ENCODE measurements at places on chromosomes 2 and 18.

GRCh38 chr2:58757971-58758370, 516.8 kb upstream of the FANCL start:
- no peak for DNase-seq

GRCh38 chr2:120855855-120856405, 120.3 kb downstream of the GLI2 start:
- DNase-seq: no peak

DNA sequence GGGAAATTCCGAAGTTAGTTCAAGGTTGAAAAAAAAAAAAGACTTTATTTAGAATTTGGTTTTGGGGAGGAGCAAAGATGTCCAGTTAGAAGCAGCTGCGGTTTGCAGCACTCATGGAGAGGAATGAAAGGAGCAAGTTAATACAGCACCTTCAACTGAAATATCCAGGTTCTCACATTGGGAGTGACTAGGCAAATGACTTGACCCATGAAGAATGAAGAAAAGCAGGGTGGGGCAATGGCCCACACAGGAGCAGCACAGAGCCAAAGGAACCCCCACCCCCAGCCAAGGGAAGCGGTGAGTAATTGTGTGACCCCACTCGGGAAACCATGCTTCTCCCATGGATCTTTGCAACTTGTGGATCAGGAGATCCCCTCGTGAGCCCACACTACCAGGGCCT, 32.8 kb downstream of the ZNF892 start:
- DNase-seq: no peak

- DNase-seq: no peak
Measured at GRCh38 chr2:49241991-49242390, 87.7 kb upstream of the FSHR start.

GRCh38 chr2:227325839-227326195, 766 bp downstream of the MFF start:
- no peak for DNase-seq

DNA sequence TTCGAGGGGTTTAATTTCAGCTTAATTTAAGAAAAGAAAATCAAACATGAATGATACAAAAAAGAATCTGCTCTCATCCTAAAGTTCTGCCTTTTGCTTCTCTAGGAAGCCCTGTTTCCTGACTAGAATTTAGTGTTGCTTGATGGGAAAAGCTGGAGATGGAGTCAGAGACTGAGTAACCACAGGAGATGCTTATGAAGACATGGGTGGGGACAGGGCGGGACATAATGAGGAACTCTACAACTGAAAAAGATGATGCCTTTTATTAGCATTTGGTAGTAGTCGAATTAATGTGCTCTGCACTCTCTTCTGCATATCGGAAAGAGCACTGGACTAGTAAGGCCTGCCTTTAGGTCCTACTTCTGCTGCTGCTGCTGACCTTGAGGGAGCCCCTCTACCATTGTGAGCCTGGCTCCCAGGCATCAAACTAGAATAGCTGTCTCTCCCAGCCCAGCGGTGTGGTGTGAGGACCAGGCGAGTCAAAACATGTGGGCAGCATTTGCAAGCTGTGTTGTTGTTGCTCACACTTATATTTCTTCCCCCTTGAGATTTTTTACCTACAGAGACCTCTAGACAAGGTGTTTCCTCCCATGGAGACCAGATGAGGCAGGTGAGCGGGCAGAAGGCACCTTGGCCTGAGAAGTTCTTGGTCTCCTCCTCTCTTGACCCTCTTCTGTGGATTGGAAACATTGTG, 61.5 kb downstream of the INPP4A start:
- no peak for DNase-seq

- DNase-seq: no peak
Measured at GRCh38 chr2:99708231-99708630, 218.4 kb upstream of the REV1 start.

DNA sequence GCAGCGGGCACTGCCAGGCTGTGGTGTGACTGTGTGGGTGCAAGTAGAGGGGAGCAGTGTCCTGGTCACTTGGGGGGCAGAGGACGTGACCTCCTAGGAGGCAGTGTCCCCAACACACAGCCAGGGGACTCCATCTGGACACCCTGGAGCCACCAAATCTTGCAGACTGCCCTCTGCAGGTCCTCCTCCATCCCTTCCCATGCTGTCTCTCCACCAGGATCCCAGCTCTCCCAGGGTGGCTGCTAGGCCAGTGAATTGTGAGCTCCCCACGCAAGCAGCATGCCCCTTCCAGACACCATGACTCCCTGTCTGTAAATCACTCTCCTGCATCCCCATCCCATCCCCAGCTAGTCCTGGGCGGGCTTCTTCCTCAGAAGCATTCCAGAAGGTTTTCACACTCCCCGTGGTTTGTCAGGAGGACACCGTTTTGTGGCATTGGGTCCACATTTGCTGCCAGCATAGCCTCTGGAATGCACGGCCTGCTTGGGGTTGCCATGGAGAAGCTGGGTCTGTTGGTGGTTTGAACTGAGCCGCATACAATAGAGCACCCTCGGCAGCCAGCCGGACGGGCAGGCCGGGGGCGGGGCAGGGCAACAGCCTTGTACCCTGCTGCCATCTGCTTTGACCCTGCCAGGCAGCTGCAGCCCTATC, 210.7 kb downstream of the KLHL29 start:
- no peak for DNase-seq

DNA sequence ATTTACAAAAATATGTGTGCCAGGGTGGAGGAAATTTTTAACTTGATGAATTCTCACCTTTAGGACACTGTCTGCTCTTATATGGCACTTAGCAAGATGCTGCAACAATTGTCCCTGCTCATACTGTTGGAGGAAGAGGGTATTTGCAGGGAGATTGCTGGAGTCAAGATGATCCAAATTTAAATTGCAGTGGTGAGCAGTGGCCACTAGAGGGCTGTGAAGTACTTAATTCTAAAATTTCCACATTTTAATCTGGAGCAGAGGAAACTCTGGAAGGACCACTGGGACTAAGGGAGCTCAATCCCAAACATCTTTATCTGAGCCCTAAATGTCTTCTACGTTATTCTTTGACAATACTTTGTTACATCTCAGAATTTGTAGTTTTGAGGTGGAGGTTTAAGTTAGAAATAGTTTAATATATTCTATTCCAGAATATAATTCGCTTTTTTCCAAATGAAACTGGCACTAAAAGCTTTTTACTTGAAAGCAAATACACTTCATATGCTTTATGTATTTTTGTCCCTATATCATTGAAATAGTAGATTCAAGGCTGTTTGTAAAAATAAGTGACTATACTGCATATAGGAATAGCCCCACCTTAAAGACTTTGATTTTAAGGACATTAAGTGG, 33.0 kb upstream of the PTH2R start:
- DNase-seq: peak; percentile 20

DNA sequence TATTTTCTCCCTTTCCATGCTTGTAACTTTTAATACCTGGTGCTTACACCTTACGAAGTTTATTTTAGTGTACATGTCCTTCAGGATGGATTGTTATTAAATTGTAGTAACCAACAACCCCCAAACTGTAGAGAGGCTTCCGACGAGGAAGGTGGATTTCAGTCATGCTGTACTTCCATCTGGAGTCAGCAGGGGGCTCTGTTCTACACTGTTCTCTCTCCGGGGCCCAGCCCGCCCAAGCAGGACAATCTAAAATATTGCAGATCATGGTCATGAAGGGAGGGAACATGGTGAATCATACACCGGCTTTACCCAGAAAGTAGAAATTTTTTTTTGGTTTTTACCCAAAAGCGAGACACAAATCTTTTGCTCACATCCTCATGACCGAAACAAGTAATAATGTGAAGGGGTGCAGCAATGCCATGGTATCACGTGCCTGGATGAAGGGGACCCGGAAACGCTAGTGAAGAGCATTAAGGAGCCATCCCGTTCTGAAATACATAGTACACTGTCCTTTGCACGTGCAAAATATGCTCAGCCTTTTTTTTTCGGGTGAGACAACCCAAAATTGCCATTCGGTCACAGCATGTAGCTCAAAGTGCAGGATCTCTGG, 884.8 kb downstream of the EPHA4 start:
- peak; percentile 29 for DNase-seq

DNA sequence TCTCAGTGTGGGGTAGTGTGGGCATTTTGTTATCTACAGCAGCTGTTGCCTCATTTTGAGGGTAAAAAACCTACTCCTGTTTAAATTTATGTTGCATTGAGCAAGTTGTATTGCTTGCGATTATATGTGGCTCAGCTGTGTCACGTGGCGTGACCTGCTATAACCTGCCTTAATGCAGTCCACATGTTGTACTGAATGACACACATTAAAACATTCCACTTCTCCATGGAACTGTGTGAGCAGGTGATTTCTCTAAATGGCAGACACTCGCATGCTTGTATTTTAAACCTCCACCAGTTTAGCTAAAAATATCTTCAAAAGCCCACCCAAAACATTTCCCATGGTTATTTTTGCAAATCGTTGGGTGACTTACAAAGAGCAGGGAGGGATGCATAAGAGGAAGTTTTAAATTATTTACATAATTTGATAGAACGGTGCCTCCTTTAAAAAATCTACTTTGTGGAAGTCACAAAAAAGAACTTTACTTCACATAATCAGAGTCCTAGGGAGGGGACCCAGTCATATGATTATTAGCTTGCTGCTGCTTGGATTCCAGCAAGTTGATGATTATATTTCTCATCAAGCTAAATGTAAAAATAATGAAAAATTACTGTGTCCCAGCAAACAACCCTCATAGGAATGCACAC, 163.3 kb upstream of the ZEB2 start:
- DNase-seq: no peak

DNA sequence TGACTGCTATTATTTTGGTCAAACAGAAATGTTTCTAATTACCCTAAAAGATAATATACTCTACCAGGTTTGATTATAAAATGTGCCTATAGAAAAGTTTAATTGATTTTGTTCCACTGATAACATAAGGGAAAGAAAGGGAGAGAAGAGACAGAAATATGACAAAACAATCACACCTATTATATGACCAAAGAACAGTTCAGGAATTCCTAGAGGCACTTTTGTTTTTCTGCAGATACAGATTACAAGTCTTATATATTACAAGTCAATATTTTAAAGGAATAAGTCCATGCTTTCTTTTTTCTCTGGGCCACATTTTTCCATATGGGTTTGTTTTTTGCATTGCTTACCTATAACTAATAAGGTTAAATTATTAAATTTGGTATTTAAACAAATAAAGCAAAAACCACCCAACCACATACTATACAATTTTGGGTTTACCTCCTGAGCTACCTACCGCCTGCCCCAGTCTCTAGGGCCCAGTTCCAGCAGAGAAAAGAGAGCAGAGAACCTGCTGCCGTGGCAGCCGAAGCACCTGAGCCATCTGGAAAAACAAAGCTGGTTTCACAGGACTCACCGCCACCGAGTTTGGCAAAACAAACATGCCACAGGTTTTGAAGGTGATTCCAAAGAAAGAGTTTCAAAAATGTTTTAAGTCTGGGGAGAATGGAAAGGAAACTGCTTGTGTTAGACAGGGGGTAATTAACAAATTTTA, 92.1 kb downstream of the DYM start:
- no peak for DNase-seq

GRCh38 chr2:176449852-176450251, 180.6 kb downstream of the MTX2 start:
- DNase-seq: no peak

GRCh38 chr2:43540021-43540779, 55.6 kb downstream of the THADA start:
- no peak for DNase-seq

DNA sequence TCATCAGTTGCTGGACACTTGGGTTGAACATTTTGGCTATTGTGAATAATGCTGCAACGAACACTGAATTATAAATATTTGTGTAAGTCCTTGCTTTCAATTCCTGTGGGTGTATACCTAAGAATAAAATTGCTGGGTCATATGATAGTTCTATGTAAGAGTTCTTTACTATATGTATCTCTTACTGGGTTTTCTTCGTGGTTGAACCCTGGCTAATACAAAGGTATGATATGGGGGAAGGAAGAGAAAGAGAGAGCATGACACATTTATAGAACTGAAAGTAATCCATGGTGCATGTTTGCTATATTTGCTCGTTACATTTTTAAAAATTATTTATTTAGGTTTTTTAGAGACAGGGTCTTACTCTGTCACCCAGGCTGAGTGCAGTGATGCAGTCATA, 143.1 kb upstream of the GAREM1 start:
- no peak for DNase-seq

DNA sequence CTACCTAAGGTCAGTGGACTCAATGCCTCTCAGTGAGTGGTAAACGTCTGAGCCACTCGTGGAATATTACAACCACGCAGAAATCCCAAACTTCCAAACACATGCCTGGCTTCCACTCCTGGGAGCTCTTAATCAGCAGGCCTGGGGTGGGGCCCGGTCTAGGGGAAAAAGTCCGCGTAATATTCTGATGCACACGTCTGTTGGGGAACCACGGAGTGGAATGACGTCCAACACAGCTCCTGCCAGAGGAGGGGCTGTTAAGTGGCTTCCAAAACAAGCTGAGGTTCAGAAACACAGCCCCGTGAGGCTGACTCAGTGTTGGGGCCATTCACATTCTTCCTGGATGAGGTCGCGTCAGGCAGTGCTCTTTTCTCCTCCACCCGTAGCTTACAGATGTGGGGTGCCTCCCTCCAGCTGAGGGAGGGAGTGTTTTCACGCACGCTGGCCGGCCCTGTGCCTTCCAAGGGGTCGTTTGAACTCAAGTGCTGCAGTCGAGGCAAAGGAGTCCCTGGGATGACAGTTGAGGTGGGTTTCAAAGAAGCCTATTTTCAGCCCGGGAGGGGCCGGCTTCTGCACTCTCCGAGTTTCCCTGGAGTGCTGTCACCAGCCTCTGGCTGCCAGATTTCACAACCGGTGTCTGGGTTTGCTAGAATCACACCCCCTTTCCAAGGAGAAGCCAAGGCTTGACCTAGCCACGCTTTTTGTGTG, 73.1 kb downstream of the ACKR3 start:
- DNase-seq: no peak

DNA sequence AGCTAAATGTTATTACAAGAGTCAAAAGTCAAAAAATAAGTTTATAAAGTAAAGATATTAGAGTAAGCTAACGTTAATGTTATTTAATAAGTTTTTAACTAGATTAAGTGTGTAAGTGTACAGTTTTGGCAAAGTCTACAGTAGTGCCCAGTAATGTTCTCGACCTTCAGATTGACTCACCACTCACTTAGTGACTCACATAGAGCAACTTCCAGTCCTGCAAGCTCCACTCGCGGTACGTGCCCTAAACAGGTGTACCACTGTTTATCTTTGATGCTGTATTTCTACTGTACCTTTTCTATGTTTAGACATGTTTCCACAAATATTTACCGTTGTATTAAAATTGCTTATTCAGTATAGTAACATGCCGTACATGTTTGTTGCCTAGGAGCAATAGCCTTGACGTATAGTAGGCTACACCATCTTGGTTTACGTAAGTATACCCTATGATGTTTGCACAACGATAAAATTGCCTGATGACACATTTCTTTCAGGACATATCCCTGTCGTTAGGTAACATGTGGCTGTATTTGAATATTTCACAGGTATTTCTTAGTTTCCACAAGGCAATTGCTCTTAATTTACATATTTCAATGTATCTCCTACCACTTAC, 1641.9 kb upstream of the PIK3C3 start:
- no peak for DNase-seq

DNA sequence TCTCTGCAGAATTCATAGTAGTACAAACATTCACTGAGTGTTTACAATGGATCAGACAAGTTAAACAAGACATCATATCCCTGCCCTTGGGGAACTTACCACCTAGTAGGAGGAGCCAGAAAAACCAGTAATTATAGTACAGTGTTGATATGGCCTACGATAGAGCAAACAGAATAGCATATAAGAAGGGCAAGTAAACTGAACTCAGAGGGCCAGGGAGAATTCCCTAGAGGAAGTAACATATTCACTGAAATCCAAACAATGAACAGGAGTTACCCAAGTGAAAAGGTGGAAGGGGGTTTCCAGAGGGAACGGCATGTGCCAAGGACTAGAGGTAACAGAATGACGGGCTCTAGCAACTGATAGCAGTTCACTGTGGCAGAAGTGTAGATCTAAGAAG, 34.1 kb downstream of the NHEJ1 start:
- DNase-seq: no peak
